ENCODE measurements at places on chromosomes 1 and 21.

DNA sequence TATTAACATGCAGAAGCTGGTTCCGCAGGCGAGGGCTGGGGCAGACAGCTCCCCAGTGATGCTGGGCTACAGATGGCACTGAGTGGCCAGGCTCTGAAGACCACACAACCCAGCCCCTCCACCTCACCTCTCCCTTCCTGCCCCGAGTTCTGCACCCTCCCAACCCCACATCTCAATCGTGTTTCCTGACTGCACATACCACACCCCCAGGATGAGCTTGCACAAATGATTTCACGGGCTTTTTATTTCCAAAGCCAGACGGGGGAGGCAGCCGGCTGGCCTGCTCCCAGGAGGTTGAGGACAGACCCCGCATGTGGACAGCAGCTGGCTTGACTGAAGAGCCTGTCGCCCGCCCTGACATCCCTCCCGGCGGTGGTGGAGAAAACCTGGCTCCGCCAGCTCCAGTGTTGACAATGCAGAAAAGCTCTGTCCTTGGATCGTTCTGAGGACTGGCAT is 21.4 kb upstream of the ALDH4A1 start:
- DNase-seq = no peak

DNA sequence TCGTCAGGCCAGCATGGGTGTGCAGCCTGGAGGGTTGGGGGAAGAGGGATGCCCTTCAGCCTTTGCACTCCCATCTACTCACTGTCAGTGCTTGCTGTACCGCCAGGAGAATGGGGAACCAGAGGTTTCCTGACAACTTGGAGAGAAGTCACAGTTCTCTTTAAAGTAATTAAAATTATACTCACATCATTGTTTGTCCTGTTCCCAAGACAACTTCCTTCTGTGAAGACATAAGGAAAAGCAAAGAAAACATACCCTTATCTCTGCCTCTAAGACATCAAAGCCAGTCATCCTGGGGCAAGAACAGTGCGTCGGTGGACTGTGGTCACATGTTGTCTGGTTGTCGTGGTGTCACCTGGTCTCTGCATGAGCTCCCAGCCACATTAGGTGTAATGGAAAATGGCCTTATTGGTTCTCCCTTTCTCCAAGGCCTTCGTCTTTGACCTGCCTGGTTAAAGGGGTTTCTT is 17.6 kb downstream of the TRAF5 start:
- no peak for DNase-seq

- no peak for DNase-seq
Measured at GRCh38 chr1:186244825-186245224, 130.2 kb downstream of the TPR start.

GRCh38 chr1:107794571-107794970 is 170.4 kb downstream of the VAV3 start:
- DNase-seq = no peak

DNA sequence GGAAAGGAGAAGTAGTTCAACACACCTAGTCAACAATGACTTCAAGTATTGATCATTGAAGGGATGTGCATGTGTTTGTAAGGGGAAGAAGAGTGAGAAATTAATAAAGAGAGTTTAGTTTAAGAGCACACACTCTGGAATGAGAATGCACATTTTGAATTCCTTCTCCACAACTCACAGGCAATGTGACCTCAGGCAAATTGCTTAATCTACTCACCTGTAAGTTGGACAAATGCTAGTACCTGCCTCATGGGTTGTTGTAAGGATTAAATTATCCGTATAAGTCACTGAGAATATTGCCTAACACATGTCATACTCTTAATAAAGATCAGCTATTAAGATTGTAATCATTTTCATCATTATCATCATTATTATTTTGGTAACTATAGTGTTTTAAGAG is 204.0 kb upstream of the NFIA start:
- DNase-seq = no peak

GRCh38 chr1:22619798-22620197 is 16.6 kb upstream of the C1QA start:
- DNase-seq = no peak

DNA sequence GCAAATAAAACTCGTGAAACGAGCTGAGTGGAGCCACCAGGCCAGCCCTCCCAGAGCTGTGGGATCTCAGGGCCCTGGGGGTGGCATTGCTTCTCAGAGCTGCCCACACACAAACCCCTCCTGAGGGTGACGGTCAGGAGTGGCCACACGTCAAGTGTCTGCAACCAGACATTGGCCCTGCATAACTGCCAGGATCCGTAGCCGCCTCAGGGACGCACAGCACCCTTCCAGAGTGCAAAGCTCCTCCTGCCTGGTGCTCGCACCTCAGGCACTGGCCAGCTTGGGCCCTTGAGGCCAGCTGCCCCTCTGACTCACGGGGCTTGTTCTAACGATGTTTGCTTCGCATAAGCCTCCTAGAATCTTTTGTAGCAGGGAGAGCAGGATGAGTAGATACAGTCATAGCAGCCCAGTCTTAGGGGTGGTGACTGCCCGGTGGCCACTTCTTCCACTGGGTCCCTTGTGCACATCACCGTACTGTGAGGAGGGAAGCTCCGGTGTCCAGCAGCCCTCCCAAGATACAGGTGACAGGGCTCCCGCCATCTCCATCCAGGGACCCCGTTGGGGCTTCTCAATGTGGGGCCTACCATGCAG is 5.0 kb downstream of the WNT3A start:
- no peak for DNase-seq

GRCh38 chr1:33460947-33461629 is 11.4 kb upstream of the ZSCAN20 start:
- DNase-seq = peak; percentile 54

- no peak for DNase-seq
Measured at GRCh38 chr1:200668514-200669313, 993 bp downstream of the DDX59 start.

DNA sequence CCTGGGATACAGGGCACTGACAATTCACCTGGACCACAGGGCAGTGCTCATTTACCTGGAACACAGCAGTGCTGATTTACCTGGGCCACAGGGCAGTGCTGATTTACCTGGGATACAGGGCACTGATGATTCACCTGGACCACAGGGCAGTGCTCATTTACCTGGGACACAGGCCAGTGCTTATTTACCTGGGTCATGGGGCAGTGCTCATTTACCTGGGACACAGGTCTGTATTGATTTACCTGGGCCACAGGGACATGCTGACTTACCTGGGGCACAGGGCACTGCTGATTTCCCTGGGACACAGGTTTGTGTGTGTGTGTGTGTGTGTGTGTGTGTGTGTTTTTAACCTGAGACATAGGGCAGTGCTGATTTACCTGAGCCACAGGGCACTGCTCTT is 261.7 kb downstream of the MATN1 start:
- DNase-seq = no peak

GRCh38 chr1:5491207-5491904 is 500.9 kb downstream of the NPHP4 start:
- DNase-seq = no peak

- DNase-seq = no peak
Measured at GRCh38 chr21:14686466-14687267, 140.6 kb upstream of the SAMSN1 start.

Measured in GM19239 (cell line).